ENCODE measurements at places on chromosomes 2 and 18.

DNA sequence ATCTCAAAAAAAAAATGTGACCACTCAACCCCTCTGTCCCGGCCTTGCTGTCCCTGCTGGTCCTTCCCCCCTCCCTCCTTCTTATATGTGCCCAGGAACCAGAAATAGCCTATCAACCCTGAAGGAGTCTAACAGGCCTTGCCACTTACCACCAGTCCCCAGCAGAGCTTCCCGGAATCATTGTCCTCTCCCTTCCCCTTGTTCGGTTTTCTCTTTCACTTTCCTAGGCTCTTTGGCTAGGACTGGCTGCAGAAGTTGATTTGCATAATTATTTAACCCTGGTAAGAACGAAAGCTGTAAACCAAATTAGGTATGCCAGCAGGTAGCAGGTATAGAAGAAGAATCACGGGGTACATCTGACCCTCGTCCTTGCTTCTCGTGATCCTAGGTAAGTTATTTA is 72.6 kb upstream of the ZNF532 start:
- no peak for DNase-seq

DNA sequence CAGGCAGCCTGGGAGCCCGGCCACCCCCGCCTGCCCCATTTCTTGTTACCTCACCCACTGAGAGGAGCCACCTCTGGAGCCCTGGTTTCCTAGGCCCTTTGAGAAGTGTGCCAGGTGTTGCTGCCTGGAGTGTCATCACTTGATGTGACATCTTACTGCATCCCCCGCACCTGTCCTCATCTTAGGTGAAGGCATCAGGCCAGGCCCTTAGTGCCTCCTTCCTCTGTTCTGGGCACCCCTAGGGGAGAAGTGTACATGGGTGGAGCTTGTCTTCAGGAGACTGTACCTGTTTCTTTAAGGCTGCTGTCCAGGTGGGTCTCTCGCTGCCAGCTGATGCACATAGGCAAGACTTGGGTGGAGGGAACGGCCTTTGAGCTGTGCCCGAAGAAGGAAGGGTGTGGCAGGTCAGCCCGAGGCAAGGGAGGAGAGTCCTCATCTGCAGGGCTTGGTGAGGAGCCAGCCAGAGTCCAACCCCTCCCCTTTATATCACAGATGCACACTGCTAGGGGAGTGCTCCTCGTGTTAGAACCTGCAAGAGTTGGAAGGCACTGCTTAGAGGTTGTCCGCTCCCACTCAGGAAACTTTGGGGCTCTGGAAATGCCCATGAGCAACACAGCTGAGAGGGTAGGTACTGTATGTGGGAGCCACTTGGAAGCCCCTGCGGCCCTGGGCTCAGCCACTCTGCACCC is 45.9 kb downstream of the NCK2 start:
- DNase-seq, result no peak

- no peak for DNase-seq
These were observed 21.3 kb upstream of the SP140L start for GRCh38 chr2:230305416-230306275.

DNA sequence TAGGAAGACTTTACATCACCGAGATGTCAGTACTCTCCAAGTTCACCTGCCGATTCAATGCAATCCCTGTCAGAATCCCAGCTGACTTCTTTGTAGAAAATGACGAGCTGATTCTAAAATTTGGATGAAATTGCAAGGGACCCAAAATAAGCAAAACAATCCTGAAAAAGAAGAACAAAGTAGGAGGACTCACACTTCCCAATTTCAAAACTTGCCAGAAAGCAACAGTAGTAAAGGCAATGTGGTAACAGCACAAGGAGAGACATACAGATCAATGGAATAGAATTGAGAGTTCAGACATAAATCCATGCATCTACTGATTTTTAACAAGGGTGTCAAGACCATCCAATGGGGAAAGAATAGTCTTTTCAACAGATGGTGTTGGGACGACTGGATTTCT is 52.2 kb downstream of the SMAD7 start:
- no peak for DNase-seq

- DNase-seq, result no peak
These were observed 59.1 kb downstream of the FRZB start for GRCh38 chr2:182807319-182807718.

- no peak for DNase-seq
These were observed 13.9 kb downstream of the NOSTRIN start for GRCh38 chr2:168816369-168816768.

GRCh38 chr2:150480971-150481830 is 6.3 kb downstream of the RND3 start:
- DNase-seq, result no peak

GRCh38 chr2:47628904-47629303 is 154.0 kb upstream of the MSH6 start:
- DNase-seq, result no peak

DNA sequence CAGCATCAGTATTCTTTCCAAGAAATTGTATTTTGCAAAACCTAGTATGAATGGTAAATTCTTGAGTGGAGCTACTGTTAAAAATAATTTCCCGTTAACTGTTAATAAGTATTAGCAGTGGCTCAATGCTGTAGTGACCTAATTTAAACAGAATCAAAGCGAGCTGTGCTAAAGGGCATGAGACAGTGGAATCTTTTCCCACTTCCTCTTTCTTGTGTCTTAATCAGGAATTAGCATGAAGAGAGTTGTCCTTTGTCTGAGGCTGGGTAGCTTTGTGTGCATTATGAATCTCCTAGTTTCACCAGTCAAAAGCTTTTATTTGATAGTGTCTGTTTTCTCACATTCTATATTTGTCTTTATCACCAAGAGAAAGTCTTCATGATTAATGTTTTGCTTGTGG is 298.8 kb upstream of the GCFC2 start:
- no peak for DNase-seq

- no peak for DNase-seq
These were observed 15.0 kb downstream of the SLC3A1 start for GRCh38 chr2:44290261-44290660.

- DNase-seq, result no peak
These were observed 209.5 kb downstream of the KLHL29 start for GRCh38 chr2:23594460-23594825.

DNA sequence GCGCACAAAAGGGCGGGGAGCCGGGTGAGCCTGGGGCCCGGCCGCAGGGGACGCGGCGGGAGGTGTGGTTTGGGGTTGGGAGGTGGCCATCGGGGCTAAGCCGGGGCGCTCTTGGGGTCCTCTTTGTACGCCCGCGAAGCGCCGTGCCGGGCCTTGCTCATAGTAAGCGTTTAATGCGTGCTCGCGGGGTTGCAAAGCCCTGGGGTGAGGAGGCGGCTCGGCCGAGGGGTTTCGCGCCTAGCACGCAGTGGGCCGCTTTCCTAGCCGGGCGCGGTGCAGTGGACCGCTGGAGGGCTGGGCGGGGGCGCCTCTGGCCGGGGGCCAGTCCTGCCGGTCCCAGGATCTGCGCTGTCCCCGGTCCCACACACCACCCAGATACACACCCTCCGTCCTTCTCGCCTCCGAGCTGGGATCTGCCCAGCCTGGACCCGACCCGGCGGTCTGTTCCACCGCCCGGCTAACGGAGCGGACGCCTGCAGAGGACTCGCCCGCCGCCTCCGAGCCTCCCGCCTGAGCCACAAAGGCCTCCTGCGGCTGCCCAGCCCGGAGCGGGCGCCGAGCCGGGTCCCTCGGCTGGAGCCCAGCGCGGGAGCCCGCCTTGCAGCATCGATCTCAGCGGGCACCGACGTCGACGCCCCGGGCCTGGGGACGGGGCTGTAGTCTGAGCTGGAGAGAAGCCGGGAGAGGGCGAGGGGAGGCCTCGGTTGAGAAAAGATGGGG is 564 bp downstream of the DPYSL5 start:
- peak; percentile 57 for DNase-seq
